GM12892 (cell line): ENCODE measurements at places on chromosomes 3 and 15.
A peak's percentile ranks its signal among the peaks of the same experiment; 100 is the strongest.

GRCh38 chr15:70379938-70380883, 282.5 kb upstream of the TLE3 start:
- no peak for DNase-seq

GRCh38 chr3:179324270-179324754, 1.5 kb downstream of the ZNF639 start:
- DNase-seq = no peak

DNA sequence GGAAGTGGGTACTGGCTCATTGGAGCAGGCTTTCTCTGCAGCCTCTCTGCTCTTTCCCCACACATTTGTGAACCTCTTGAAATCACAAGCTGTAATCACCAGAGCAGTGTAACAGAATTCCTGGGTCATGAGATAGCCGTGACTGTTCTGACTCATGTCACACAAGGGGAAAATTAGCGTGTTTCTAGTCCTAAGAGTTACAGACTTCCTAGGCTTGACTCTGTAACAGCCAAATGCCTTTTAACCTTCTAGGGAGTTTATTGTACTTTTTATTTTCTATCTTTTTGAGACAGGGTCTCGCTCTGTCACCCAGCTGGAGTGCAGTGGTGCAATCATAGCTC, 54.7 kb upstream of the TRAK1 start:
- DNase-seq = no peak

GRCh38 chr3:22937536-22937935, 265.6 kb upstream of the UBE2E2 start:
- DNase-seq = no peak

DNA sequence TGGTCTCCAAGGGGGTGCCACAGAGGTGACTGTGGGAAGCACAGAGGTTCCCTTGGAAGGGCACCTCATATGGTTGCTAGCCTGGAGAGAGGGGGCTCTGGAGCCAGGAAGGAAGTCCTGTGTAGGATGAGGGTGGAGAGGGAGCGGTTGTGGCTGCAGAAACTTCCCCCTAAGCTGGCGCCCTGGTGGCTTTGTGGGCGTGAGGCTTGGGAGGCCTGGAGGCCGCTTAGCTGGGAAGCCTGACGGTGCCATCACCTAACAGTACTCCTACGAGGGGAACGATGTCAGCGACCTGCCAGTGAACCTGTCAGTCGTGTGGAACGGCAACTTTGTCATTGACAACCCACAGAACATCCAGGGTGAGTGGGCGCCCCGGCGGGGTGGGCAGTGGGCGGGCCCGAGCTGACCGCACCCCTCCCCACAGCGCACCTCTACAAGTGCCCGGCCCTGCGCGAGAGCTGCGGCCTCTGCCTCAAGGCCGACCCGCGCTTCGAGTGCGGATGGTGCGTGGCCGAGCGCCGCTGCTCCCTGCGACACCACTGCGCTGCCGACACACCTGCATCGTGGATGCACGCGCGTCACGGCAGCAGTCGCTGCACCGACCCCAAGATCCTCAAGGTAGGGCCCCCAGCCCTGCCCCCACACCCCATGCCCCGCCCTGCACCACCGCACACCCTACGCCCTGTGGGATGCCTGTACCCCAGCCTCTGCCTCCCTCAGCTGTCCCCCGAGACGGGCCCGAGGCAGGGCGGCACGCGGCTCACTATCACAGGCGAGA, 31.0 kb downstream of the PLXNA1 start:
- no peak for DNase-seq

DNA sequence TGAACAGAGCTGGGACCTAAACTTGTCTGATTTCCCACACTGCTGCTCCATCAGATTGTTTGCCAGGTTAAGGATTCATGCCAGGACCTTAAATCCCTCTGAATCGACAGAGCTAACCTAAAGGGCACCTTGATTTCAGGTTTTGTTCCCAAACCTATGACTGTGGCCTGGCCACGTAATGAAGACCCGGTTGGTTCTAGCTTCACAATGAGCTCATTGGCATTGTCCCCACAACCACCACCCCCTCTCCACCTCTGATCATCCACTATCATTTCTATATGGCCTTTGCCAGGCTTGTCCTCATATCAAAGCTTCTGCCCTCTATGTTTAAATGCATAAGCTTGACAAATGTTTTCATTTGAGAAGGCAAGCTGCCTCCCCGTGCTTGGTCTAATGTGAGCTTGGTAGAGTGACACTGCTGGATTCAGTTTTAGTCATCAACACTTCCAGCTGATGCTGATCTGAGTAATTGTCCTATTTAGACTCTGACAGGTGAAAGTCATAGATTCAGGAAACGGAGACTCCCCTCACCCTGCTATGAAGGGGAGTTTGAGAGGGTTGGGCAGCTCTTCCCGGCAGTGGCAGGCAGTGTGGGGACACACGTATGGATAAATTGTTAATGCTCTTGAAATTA, 407.1 kb upstream of the CFAP20DC start:
- DNase-seq = no peak

DNA sequence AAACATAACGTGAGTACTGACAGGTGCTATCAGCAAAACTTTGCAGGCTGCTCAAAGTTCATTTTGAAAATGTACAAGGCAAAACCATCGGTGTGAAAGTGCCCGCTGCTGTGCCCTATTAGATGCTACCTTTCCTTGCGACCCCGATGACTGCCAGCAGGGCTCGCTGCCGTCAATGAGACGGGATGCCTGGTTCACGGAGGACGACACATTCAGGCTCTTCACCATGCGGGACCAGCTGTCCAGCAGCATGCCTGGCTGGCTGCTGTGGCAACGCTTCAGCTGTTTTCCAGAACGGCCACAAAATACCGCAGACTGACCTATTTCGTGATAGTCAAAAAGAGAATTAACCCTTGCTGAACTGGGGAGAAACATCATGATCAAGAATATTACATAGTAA, 92.7 kb upstream of the OCA2 start:
- no peak for DNase-seq

- no peak for DNase-seq
These were observed 945 bp upstream of the PLA2G4F start for GRCh38 chr15:42157381-42157780.

DNA sequence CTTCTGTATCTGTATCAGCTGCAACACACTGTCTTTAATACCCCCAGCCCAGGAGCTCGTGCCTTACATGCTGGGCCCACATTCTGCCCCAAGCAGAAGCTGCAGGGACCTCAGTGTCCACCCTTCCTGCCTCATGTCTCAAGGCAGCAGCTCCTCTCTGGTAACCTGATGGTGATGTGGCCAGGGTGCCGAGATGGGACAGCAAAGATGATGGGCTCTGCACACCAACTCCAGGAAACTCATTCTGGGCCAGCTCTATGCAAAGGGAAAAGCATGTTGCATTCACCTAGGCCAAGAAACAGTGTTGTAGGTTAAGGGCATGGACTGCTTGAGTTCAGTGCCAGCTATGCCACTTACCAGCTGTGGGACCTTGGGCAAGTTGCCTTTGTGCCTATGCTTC, 79.5 kb upstream of the PRR23C start:
- DNase-seq = no peak

GRCh38 chr15:25800761-25801515, 62.2 kb downstream of the ATP10A start:
- no peak for DNase-seq

GRCh38 chr15:60379525-60380274, 18.1 kb downstream of the ANXA2 start:
- DNase-seq = no peak

DNA sequence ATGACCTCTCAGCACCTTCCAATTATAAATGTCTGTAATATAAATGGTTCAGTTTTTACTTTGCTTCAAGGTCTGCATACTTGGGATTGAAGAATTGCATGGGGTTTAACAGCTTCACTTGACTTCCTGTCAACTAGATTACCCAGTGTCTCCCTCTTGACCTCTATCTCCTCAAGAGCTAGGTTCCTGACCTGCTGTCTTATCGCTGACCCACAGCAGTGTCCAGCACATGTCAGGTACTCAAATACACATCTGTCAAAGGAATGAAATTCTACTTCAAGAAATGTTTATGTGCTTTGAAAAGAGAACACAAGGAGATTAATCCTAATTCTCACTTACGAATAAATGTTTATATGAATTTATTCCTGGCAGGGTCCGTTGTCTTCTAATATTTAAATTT, 284.5 kb downstream of the SLC9A9 start:
- no peak for DNase-seq

DNA sequence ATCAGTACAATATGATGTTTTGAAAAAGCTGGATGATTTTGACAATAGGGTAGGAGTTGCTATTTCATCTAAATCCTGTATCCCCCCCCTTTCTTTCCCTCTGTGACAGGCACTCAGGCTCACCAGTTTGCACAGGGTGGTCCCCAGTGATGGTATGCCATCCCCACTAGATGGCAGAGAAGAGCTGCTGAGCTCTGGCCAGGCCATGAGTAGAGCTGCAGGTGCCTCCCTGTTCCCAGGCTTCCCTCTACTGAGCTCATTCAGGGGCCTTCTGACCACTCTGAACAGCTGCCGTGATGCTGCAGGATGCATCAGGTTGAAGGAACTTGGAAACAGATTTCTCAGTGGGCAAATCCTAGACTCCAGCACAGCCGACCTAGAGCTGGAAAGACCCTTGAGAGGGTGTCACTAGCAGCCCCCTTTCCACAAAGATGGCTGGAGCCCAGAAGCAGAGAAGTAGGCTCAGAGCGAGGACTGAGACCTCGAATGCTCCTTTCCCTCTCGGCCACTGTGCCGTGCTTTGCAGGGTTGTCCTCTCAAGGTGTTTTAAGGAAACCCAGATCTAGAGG, 45.1 kb downstream of the EFCAB12 start:
- peak; percentile 77 for DNase-seq

DNA sequence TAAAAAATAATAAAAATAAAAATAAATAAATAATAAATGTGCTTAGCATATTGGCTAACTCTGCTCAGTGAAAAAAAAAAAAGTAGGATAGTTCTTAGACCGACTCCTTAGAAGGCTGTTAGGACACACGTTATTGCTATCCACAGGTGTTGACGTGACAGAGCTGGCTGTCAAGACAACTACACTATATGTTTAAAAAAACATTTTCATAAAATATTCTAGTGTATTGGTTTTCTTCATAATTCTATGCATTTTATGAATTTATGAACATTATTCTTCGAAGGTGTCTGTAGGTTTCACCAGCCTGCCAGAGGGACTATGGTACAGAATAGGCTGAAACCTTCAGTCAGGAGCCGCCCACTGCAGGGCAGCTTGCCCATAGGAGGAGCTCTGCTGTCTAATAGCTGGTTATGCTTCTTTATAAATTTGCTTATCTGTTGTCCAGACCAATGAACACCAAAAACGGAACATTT, 9.2 kb downstream of the TM4SF1 start:
- DNase-seq = no peak

GRCh38 chr3:37216597-37217097, 42.3 kb upstream of the LRRFIP2 start:
- no peak for DNase-seq
